ENCODE measurements at places on chromosomes 3 and 15. TPM values are rescaled to one million over a fixed set of nuclear protein-coding genes. Genes with fewer than 3 reads are reported as not detected.

GRCh38 chr3:396293-396692 is 199.7 kb downstream of the CHL1 start:
- no peak for DNase-seq

DNA sequence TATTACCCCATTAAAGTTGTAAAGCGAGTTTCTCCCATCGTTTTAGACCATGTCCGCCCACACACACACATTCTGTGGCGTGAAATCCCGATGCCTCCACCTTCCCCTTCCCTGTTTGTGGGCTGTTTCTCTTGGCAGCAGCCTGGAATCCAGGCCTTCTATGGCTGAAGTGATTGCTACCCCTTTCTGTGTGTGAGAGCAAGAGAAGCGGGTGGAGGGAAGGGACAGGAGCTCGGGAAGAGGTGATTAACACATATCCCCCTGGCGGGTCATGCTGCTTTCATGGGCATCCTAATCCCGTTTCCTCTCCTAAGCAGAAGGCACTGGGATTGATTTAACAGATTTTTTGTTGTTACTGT is 283.8 kb upstream of the RGMA start:
- no peak for DNase-seq

- DNase-seq = no peak
Measured at GRCh38 chr3:27311400-27311799, 57.8 kb downstream of the NEK10 start.

- no peak for DNase-seq
Measured at GRCh38 chr3:168021737-168022450, 73.8 kb downstream of the GOLIM4 start.

- no peak for DNase-seq
Measured at GRCh38 chr3:154086286-154086685, 34.9 kb upstream of the ARHGEF26 start.

DNA sequence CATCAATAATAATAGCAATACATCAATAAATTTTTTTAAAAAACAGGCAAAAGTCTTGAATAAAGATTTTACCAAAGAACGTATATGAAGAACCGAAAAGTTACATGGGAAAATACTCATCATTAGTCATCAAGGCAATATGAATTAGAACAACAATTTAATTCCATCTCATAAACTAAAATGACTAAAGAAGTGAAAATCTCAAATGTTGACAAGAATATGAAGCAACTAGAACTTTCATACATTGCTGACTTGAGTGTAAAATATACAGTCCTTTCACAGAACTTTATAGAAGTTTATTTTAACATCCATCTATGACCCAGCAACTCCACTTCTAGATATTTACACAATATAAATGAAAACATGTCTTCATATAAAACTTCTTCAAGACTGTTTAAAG is 35.3 kb upstream of the ABHD10 start:
- DNase-seq = no peak

DNA sequence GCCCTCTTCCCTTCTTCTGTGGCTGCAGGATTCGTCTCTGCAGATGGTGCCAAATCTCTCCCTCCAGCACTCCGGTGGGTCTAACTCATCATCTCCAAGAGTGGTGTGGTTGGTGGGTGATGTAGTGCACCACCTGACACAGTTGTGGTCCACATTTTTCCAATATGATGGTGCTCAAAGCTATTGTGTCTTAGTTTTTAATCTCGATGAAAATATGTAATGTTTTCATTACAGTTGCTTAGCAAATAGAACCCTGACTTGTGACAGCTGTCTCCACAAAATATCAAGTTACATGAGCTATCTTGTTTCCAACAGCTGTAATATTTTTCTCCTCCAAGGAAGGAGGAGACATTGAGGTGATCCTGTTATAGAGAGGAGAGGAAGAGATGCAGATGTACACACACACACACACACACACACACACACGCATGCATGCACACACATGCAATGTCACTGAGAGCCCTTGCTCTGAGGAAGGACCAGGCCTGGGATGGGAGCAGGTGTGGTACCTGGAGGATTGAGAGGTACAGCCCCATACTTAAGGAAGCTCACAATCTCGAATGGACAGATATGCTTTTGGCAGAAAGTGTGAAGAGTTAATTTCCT is 15.7 kb upstream of the ESYT3 start:
- no peak for DNase-seq

- DNase-seq = no peak
Measured at GRCh38 chr3:159819676-159820075, 169.0 kb upstream of the IL12A start.

DNA sequence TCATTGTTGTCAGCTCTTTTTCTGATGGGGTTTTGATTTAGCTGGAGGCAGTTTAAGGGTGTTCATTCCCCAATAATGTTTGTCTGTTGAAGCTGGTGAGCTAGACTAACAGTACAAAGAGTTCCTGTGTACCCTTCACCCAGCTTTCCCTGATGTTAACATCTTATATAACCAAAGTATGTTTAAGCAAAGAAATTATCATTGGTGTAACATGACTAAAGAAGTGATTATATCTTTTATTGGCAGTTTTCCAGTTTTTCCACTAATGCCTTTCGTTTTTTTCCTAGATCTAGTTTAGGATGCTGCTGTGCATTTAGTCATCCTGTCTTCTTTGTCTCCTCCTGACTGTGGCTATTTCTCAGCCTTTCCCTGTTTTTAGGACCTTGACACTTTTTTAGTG is 165.6 kb downstream of the LPP start:
- DNase-seq = no peak

- DNase-seq = no peak
Measured at GRCh38 chr3:171876680-171877147, 33.6 kb downstream of the TMEM212 start.

- DNase-seq = no peak
Measured at GRCh38 chr3:94136133-94136532, 73.3 kb downstream of the NSUN3 start.

- no peak for DNase-seq
Measured at GRCh38 chr3:34646911-34647460, 848.6 kb downstream of the PDCD6IP start.

- no peak for DNase-seq
Measured at GRCh38 chr15:33662014-33662413, 306.3 kb upstream of the CHRM5 start.

DNA sequence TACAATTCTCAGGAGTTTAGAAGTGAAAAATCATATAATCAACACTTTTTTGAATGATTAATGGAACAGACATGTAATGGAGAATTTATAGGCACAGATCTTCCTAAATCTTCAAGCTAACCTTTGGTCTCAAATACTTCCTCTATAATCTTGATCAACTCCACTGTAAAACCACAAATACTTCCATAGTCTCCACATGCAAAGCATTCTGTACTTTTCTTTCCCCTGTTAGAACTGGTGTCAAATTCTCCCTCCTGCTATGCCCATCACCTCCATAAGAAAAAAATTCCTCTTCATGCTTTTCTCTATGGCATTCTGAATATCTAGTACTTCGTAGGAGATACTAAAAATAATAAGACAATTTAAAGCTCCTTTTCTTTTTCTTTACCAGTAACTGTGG is 214.3 kb downstream of the ADAMTS9 start:
- no peak for DNase-seq

- DNase-seq = no peak
Measured at GRCh38 chr3:132117642-132118041, 82.8 kb upstream of the CPNE4 start.

DNA sequence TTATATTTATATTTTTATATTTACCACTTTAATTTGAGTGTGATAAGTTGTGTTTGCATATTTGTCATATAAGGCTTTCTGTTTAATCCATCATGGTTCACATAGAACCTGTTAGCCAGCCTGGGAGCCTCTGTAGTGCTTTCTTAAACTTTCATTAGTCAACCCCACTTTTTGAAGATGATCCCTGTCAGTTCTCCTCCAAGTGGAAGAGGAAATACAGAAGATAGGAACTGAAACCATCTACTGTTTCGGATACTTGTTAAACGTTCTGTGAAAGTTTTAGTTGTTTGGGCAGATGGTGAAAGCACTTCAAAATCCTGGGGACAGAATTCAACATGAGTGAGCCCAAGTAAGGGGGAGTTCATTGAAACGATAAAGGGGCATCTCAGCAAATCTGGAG is 4.6 kb upstream of the SAMMSON start:
- no peak for DNase-seq

DNA sequence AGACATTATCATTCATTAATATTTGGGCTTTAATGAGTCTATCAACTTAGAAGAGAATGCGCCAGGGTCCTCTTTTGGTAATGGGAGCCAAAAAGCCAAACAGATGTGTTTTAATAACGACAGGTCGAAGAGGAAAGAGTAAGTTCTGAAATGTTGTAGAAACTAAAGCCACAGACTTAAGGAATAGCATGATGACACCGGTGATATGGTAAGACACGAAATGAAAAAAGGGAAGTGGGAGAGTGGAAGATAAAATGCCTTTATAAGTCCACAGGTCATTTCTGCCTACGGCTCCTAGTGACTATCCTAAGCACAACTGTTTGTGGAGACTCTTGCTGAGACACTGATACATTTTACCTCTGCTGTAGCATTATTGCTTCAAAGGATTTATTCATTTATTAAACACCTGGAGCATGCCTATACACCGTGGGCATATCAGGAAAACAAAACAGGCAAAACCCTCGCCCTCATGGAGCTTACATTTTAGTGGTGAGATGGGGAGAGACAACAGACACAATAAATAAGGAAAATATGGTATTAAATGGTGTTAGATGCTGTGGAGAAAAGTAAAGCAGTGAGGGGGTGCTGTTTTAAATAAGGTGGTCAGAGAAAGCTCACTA is 11.7 kb upstream of the CD47 start:
- no peak for DNase-seq

DNA sequence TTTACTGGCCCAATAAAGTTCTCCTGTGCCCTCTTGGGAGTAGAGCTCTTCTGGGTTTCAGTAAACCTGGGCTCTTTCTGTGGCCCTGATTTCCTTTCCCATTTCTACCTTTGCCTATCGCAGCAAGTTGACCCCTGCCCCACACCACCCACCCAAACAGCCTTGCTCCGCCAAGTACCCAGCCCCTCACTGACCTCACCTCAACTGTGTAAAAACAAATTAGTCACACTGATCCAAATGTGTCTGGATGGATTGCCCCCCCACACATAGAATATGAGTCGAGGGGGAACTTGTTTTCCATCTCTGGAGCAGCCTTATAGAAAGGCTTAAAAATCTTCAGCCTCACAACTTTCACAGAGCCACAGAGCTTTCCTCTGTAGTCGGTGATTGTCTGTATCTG is 28.6 kb upstream of the VEPH1 start:
- DNase-seq = no peak

DNA sequence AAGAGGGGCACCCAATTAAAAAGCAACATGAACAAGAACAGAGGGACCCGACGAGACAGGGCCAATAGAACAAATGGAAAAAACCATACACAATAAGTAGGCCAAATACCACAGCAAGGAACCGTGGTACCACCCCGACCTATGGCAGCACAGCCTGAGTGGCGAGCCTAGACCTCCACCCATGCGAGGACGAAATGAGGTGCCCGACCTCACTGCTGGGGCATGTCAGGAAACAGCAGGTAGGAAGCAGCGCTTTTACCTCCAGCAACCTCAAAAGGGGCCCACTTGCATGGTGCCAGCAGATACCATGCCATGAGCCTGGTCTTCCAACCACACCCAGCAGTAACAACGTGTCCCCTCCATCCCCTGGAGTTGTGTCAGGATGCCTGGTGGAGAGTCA is 77.9 kb downstream of the PCSK6 start:
- no peak for DNase-seq

DNA sequence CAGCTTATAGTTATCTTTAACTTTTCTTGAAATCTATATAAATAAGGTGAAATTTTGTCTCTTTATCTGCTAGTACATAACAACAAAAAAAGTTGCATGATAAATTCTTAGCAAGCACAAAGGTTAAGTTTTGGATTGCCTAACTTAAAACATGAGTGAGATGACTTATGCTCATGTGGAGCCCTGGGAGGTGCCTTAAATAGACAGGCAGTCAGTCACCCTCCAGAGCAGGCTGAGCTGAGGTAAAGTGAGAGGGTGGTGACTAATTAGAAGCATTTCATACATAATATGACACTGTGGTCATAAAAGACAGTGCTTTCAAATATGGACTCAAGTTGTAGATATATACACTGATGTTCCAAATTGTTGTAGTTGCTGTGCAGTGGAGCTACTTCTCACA is 14.6 kb upstream of the MME start:
- no peak for DNase-seq

DNA sequence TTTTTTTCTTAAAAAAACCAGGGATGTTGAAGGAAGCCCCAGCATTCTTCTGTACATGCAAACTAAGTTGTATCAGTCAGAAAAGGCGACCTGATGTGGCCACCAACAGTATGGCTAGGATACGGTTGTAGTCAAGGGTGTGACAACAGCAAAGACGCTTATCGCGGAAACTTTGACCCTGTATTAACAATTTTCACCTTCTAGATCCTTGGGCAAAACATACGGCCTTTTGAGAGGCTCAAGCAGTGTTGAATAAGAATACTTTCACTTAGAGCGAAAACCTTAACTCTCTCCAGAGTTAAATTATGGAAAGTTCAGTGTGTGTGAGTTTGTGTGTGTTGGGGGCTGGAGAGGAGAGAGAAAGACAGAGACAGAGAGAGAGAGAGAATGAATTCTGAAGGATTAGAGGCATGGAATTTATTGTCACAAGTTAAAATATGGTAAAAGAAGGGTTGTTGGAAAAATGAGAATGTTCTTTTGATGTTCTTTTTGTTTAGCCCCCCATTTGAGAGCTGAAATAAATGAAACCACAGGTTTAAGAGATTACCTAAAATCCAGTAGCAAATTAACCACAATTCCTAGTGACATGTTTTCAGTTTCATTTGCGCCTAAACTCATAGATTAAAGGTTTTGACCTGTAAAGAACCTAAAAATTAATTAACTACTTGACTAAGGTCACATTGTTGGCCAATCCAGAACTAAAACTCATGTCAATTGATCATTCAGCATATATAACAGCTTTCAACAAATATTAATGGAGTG is 9.2 kb downstream of the ALCAM start:
- DNase-seq = no peak

- no peak for DNase-seq
Measured at GRCh38 chr3:73098873-73099272, 37.4 kb downstream of the EBLN2 start.

- DNase-seq = no peak
Measured at GRCh38 chr3:101223016-101223415, 97.4 kb downstream of the IMPG2 start.

GRCh38 chr15:74233851-74234597 is 2.1 kb upstream of the CCDC33 start:
- DNase-seq = no peak

DNA sequence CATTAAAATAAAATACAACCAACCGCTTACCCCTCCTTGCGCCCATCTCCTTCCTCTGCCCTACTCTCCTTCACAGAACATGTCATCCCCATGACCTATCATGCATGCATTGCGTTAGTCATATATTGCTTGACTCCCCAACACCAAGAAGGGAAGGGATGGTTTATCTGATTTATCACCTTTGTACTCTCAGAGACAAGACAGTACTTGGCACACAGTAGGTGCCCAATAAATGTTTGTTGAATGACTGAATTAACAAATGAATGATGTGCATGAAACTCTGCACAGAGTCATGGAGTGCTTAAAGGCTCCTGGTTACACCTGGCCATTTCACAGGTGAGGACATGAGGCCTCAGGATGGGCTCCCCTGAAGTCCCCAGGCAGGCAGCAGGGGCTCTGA is 59.7 kb downstream of the IQSEC1 start:
- no peak for DNase-seq

The PPP1R14D gene
- total RNA-seq = not detected

The DPPA2 gene
- total RNA-seq = not detected

The INTS14 gene
- total RNA-seq = 38.3 TPM

The COL6A5 gene
- not detected for total RNA-seq

The EFCAB12 gene
- 0.22 TPM for total RNA-seq

The IFRD2 gene
- total RNA-seq = 52.7 TPM

The RBMS3 gene
- 175 TPM for total RNA-seq

The BCHE gene
- total RNA-seq = 1.3 TPM

The ADGRG7 gene
- total RNA-seq = 0.42 TPM

The SEMA6D gene
- total RNA-seq = 15.7 TPM

The CLDN18 gene
- total RNA-seq = not detected
